ENCODE measurements at places on chromosomes 7 and 10. TPM values are rescaled to one million over a fixed set of nuclear protein-coding genes. Genes with fewer than 3 reads are reported as not detected.

DNA sequence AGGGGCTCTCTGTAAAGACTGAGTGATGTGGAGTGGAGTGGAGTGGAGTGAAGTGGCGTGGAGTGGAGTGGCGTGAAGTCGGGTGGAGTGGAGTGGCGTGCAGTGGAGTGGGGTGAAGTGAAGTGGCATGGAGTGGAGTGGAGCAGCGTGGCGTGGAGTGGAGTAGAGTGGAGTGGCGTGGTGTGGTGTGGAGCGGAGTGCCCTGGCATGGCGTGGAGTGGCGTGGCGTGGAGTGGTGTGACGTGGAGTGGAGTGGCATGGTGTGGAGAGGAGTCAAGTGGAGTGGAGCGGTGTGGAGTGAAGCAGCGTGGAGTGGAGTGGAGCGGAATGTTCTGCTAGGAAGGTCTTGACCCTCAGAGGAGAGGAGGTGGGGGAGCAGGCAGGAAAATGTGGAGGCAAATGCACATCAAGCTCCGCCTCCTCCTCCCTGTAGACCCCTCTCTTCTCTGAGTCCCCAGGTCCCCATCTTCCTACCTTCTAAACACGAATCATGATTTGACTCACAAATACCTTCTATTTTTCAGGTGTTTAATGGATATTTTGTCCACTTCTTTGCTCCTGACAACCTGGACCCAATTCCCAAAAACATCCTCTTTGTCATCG lies 19.9 kb downstream of the ITIH2 start:
- DNase-seq = no peak

GRCh38 chr7:20598459-20599309 lies 16.8 kb upstream of the ABCB5 start:
- no peak for DNase-seq

DNA sequence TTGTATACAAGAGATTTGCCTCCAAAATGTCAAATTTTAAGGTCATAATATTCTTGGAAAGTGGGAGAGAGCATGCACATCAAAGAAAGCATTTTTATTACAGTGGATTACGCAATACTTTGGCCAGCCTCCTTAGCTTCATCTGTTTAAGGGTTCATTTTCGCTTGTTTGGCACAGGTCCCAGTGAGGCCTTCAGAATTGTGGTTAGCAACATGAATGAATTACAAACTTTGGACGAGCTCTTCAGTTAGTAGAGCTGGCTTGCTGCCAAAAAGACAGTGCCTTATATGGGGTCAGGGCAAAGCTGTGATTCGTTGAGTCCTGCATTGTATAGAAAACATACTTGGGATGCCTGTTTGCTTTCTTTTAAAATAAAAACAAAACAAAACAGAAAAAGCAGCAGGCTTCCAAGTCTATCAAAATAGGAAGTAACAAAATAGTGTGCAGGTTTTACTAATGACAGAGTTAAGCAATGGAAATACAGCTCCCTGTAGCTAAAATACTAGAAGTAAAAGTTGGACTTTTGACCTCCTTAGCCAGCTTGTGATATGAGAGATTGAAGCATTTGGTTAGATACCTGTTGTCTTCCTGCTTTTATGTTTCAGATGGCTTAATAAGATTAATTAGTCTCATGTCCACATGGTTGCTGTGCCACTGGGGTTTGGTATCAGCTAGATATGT lies 190.8 kb downstream of the MLLT10 start:
- DNase-seq = peak; percentile 80

DNA sequence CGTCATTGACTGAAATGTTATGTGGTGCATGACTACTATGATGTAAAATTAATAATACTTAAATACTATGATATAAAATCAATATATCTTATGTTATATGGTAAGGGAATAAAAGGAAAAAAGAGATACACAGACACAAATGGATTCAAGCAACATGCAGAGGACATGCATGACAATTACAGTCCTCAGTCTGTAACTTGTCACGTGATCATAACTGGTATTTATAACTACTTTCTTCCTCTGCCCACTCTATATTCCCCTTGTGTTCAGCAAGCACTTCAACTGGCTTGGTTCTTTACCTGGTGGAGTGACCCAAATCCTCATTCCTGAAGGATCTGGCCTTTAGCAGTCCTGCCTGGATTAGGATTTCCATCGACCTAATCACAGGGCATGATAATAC lies 104.4 kb upstream of the FAM180A start:
- DNase-seq = no peak

DNA sequence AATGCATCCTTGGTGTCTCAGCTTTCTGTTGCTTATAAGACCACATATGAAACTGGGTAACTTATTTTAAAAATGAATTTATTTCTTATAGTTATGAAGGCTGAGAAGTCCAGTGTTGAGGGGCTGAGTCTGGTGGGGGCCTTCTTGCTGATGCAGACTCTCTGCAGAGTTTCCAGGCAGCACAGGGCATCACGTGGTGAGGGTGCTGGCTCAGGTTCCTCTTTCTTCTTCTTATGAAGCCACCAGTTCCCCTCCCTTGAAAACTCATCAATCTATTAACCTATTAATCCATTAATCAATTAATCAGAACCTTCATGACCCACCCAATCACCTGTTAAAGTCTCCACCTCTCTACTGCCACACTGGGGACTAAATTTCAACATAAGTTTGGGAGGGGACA lies 595.6 kb upstream of the NRP1 start:
- DNase-seq = no peak

DNA sequence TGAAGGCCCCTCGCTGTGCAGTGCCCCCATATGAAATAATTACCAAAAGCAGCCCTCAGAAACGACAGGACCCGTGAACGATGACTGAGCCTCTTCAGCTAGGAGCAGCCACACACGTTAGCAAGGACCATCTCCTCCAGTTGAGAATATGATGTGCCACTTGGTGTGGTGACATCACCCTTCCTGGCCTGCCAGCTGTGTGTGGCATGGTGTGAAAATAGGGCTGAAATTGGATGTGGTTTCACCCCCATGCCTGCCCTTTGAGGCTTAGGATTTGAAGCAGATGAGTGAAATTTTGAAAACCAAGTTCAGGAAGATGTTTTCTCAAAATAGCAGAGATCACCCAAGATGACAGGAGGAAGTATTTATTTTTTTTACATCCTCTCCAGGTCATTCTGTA lies 49.1 kb upstream of the BTBD16 start:
- DNase-seq = no peak

DNA sequence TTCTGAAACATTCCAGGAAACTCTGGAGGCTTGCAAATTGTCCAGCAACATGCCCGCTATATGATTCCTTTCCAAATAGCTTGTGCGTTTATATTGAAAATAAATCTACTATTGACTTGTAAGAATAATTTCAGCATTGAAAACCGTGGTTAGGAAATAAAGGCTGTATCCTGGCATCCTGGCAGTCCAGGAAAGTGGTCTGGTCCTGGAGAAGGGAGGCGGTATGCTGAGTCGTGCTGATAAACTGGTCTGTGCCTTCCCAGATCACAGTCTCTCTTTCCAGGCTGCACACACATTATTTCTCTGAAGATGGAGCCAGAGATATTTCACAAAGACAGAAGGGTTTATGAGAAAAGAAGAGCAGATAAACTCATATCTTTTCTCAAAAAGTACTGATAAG lies 350.1 kb upstream of the COBL start:
- no peak for DNase-seq

- DNase-seq = no peak
Measured at GRCh38 chr10:75525067-75525466, 93.6 kb downstream of the LRMDA start.

DNA sequence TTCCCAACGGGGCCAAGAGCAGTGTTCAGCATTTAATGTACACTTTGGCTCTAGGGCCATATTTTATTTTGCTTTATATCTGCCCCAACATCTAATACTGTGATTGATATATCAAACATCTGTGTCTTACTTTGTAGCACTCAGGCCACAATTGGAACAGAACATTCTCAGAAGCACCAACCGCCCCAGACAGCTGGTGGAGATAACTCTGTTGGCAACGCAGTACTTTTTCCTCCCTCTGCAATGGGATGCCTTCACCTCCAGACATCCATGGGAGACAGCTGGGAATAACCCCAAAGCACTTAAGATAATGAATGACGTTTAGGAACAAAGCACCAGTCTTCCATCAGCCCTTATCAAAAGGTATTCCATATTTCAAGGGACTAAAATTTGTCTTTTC lies 57.4 kb downstream of the PIP4K2A start:
- DNase-seq = no peak

GRCh38 chr7:32243687-32244290 lies 173.6 kb upstream of the PDE1C start:
- DNase-seq = no peak

DNA sequence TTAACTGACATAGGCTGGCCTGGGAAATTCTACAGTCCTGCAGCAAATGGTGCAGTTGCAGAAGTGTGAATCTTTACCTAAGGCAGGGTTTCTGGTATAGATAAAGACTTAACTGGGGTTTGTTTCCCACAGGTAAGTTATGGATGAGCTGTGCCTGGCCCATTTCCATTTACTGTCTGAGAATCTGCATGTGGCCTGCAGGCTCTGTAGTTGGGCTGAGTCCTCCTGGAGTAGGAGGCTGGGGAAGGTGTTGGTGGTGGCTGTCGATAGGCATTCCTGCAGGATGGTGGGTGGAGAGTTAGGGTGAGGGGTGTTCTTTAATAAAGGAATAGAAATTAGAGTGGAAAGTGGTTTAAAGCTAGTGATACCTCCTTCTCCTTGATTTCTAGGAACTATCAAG lies 193.5 kb downstream of the AUTS2 start:
- DNase-seq = no peak

DNA sequence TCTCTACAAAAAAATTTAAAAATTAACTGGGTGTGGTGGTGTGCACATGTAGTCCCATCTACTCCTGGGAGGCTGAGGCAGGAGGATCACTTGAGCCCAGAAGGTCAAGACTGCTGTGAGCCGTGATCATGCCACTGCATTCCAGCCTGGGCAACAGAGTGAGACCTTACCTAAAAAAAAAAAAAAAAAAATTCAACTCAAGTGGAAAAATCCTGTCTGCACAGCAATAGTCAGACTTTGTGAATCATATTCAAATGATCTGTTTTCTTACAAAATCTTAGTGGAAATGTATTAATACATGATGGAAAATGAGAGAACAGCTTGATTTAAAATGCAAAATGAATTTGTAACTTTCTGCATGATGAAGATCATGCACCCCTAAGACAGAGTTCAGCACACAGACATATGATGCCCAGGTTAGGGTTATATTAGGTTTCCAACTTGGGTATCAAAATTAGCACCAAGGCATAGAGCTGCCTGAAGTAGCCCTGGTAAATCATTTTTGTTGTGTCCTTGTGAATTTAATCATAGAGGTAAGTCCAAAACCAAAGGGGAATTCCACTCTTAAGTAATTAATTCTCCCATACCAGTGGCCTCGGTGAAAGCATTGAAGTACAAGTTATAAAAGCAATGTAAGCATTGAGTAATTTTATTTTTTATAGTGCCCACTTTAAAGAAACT lies 93.8 kb downstream of the ADD3 start:
- no peak for DNase-seq

DNA sequence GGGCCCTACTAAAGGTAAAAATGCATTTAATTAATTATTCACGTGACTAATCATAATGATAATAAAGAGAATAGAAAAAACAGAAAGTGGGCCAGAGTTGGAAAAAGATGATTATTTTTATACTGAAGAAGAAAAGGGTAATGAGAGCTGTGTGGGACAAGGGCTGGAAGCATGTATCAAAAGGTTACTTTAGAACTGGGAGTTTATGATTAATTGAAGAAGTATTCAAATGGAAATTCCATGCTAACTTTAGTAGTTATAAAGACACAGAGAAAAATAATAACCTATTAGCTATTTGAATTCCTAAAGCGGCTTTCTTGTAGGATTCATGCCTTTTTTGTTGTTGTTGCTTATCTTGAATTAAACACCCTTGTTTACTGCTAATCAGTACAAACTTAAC lies 49.9 kb downstream of the MKX start:
- no peak for DNase-seq

- DNase-seq = no peak
Measured at GRCh38 chr10:60955957-60956425, 12.0 kb upstream of the RHOBTB1 start.

- no peak for DNase-seq
Measured at GRCh38 chr10:77716458-77717317, 79.1 kb upstream of the KCNMA1 start.

DNA sequence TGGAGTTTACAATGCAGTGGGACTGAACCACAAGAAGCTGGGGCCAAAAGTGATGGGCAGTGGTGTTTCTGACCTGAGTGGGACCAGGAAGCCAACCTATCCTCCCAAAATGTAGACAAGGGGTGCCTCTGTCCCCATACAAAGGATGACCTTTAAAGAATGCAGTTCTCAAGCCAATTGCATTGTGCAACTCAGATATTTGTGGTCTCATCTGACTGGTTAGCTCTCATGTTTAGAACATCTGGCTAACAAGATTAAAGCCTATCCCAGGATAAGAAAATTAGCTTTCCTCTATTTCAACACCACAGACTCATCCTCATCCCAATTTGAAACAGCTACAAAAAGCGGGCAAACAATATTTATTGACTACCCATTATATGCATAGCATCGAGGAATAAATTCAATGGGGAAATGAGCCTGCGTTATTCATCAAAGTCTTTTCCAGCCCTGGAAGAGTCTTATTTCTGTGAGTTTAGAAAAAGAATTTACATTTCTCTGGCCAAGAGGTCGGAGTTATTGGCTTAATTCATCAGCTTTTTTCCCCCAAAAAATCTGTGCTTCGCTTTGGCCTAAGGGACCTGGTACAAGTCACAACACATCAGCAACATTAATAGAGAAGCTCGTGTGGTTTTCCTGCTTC lies 26.7 kb downstream of the ELMO1 start:
- DNase-seq = no peak

DNA sequence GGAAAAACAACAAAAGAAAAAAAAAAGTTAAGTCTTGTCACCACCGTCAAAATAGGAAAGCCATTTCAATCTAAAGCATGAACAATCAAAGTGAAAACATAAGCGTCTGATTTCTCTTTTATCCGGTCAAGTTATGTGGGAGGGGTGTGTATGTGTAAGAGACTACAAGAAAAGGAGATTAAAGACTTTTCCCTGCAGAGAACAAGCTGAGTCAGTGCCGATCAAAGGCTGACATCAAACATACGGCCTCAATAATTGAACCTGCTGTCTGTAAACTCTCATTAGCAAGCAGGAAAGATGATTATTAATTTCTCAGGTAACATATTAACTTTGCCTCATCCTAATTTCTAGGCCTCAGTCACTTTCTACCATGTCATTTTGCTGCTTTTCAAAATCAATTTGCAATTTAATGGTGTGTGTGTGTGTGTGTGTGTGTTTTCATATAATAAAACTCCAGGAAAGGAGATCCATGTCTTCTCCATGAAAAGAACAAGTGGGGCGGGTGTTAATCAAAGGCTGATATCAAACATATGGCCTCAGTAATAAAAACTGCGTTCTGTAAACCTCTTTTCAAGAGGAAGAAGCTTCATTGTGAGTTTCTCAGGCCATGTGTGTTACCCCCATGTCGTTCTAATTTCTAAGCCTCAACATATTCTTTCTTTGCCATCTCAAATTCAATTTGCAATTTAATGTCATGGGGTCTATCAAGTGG lies 649.1 kb upstream of the SORCS1 start:
- no peak for DNase-seq

Gene CDC14C
- polyA plus RNA-seq = not detected

Gene TMEM130
- polyA plus RNA-seq = 0.08 TPM

Gene SLC18A3
- polyA plus RNA-seq = not detected

Gene HBP1
- polyA plus RNA-seq = 14.6 TPM

Gene HEPACAM2
- polyA plus RNA-seq = not detected

Gene GIMAP4
- 15.0 TPM for polyA plus RNA-seq

Gene IGF2BP3
- polyA plus RNA-seq = 0.03 TPM
